Dermis blood vessel endothelial cell (primary cell): ENCODE measurements at places on chromosomes 2 and 18. TPM values are rescaled to one million over a fixed set of nuclear protein-coding genes. Genes with fewer than 3 reads are reported as not detected.
A peak's percentile ranks its signal among the peaks of the same experiment; 100 is the strongest.

GRCh38 chr2:220394433-220394832 is 767.0 kb downstream of the SLC4A3 start:
- peak; percentile 12 for DNase-seq

DNA sequence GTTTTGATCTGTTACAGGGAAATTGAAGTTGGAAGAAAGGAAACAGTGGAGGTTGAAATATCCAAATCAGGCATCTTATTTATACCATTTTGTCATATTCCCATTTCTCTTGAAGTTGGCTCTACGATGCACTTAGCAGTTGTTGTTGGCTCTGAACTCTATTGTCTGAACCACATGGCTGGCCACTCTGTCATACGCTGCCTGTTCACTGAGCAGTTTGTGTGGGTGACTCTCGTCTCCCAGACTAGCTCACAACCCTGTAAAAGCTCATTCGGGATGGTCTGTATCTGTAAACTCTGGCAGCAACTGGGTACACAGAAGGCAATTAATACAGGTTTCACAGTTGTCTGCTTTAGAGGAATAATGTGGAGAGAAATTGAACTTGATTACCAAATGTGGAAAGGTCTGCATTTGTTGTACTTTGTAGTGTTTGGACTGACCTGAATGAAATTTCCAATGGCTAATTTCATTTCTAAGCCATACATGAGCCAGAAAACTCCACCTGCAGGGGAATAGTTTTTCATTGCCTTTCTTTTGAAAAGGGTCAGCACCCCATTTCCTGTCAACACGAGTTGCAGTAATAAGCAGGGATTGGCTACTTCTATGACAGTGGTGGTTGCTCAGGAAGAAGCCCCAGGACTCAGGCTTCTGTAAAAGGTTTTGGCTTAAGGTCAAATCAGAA is 378.2 kb downstream of the OSR1 start:
- no peak for DNase-seq

DNA sequence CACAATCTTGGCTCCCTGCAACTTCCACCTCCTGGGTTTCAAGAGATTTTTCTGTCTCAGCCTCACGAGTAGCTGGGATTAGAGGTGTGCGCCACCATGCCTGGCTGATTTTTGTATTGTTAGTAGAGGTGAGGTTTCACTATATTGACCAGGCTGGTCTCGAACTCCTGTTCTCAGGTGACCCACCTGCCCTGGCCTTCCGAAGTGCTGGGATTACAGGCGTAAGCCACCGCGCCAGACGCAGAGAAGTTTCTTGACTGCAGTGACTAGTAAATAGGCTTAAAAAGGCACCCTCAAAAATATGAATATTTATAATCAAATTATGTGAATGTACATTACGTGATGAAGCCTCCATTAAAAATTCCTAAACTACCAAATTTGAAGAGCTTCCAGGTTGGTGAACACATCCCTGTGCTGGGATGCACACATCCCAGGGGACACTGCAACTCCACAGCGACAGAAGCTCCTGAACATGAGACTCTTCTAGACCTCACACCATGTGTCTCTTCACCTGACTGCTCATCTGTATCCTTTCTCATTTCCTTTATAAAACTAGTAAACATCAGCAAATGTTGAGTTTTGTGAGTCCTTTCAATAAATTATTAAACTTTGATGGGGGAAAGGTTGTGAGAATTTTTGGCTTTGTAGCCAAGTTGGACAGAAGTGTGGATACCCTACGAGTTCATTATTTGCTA is 203.3 kb upstream of the SPOPL start:
- DNase-seq: no peak

DNA sequence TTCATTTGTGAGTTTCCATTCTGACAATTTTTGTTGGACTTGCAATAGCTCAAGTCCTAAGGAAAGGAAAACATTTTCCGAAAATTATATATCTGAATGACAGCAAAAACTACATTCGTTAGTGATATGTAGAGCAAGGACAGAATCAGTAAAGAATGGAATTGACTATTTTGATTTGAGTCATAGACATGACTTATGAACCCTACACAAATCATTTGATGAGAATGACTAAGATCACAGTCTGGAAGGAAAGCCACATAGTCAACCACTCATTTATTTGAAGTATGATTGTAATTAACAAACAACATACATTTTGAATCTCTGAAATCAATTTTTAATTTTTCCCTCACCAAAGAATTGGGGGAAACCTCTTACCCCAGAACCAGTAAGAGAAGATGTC is 231.6 kb upstream of the CRIM1 start:
- no peak for DNase-seq

DNA sequence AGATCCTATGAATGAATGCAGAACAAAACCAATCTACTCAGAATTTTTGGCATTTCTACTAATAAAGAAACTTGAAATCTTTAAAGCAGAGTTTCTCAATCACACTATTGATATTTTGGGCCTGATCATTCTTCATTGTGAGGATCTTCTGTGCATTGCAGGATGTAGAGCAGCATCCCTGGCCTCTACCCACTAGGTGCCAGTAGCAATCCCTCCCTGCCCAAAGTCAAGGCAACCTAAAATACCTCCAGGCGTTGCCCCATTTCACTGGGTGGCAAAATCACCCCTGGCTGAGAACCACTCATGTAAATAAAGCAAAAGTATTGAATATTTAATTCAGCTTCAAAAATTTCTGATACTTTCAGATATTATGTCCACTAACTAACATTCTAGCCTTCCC is 213.0 kb downstream of the SP3 start:
- no peak for DNase-seq

- no peak for DNase-seq
These were observed 677.6 kb upstream of the ID2 start for GRCh38 chr2:8004250-8004681.

- no peak for DNase-seq
These were observed 30.1 kb upstream of the SERPINE2 start for GRCh38 chr2:224069172-224069571.

GRCh38 chr2:25054720-25055119 is 12.8 kb downstream of the EFR3B start:
- no peak for DNase-seq

CNTNAP5 gene
- total RNA-seq: not detected in 2 replicates

REG3G gene
- total RNA-seq: not detected in 2 replicates

DNA sequence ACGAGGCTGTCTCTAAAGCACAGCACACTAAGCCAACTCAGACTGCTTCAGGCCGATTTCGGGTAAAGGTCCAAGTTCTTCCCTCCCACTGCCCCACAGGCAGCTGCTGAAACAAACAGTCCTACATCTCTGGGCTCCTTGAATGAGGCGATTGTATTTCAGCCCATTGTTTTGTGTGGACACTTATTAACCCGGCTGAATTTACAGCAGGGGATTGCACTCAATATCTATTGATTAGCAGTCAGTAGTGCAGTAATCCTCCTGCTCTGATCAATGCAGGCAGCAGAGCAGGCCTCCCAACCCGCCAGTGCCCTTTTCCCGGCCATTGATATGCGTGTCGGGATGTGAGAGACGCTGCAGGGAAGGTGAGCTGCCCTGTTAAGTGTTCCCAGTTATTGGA is 330.1 kb downstream of the CMPK2 start:
- no peak for DNase-seq

INHA gene
- not detected in 2 replicates for total RNA-seq

- no peak for DNase-seq
These were observed 1.8 kb downstream of the WNT10A start for GRCh38 chr2:218882461-218882816.

GRCh38 chr2:170088776-170089175 is 89.2 kb upstream of the MYO3B start:
- DNase-seq: no peak

DNA sequence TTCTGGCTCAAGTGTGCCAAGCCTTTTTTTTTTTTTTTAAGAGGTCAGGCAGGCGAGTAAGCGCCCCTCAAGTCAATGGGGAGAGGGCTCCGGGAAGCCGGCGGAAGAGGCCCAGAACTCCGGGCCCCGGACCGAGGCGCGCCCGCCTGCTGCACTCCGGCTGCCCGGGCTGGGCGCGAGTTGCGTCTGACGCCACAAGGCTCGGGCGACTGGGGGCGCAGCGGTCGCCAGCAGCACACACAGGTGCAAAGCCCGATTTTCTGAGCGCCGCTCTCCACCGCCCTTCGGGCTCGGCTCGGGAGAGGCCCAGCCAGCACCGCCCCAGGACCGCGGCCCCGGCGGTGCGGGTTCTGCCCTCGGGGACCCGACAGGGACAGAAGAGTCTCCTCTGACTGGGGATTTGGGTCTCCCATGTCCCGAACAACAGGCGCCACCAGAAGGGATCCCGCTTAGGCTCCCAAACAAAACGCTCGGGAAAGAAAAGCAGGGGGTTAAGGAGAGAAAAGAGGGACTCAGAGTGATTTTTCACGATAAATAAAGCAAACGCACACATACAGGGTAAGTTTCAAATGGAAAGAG is 787 bp downstream of the ERBB4 start:
- peak; percentile 32 for DNase-seq

DNA sequence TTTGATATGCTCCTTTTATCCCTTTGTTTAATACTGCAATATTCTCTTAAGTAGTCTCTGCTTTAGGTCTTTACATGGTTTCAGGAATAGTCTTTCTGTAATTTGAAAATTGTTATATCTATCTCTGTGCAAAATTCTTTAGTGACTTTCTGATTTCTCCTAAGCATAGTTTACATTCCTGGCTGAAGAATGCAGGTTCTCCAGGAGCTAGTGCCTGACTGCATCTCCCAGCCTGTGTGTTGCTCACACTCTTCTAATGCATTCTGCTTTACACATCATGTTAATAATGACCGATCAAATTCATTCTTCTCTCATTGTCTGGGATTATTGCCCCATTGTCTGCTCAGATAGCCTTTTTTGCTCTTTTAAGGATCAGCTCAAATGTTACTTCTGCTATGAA is 1349.2 kb downstream of the DSC3 start:
- DNase-seq: no peak

DNA sequence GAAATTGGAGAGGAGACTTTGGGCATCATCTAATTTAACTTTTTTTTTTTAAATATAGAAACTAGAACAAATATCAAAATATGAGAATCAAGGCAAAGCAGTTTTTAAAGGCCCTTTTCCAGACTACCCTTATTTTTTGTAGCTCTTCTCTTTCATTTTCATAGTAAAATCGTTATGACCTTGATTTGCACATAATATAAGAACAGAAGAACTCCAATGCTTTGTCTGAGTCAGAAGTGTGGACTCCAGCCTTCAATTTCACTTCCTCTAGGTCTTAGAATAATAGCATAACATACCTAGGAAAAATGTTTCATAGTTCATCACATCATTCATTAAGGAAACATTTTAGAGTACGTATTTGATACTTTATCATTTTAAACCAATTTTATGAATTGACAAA is 74.4 kb downstream of the ANKRD12 start:
- peak; percentile 28 for DNase-seq

- DNase-seq: no peak
These were observed 1.1 kb upstream of the DUSP2 start for GRCh38 chr2:96146153-96146880.

DNA sequence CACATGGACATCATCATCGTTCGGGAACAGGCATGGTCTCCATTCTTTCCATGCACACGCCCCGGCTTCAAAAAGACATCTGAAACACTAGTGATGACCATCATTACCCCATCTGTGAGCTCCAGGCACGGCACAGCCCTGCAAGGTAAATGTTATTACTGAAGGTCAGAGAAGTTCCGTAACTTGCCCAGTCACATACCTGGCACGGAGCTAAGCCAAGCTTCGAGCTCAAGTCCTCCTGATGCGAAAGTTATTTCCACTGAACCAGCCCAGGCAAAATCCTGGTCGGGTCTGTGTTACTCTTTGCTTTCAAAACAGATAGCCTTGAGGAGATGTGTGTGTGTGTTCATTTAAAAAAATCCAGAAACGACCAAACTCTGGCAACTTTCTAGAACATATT is 22.8 kb downstream of the FHL2 start:
- no peak for DNase-seq
